ENCODE measurements at places on chromosomes 11 and 22.

DNA sequence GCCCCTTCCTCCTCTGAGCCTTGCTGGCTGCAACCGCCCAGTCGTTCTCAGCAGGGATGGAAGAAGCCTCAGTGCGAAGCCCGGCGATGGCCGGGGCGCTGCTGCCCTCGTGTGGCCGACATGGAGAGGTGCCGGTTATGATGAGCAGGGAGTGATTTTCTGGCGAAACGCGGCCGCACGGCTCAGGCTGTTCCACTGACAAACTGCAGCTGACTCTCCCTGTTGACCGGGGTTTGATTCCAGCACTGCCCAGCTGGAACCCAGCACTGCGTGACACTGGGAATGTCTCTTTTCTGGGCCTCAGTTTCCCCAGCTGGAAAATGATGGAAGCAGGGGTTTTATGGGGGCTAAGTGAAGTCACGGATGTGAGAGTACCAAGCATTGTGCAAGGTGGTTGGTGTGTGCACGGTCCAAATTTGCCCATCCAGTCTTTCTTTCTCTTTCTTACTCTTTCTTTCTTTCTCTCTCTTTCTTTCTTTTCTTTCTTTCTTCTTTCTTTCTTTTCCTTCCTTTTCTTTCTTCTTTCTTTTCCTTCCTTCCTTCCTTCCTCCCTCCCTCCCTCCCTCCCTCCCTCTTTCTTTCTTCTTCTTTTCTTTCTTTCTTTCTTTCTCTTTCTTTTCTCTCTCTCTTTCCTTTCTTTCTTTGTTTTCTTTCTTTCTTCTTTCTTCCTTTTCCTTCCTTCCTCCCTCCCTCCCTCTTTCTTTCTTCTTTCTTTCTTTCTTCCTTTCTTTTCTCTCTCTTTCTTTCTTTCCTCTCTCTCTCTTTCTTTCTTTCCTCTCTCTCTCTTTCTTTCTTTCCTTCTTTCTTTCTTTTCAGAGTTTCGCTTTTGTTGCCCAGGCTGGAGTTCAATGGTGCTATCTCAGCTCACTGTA, 25.8 kb upstream of the MPPED1 start:
- DNase-seq, result peak; percentile 32

- DNase-seq, result no peak
Observed at GRCh38 chr11:116175707-116176106, 597.1 kb downstream of the BUD13 start.

GRCh38 chr11:70872955-70873735, 379.2 kb downstream of the SHANK2 start:
- DNase-seq, result no peak

DNA sequence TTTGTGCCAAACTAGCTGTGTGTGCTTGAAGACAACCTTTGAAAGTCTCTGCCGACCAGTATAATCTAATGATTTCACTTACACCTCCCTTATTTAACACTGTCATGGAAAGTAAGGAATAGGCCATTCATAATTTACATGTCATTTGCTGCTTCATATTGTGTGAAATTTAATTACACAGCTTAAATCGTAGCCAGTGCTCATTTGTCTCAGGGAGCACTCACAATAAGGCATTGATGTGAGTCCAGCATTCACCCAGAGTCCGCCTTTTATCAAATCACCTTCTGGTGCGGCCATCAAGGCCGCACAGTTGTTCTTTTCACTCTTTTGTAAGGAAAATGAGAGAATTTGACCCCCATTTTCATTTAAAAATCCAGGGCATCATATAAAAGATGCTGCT, 46.9 kb downstream of the PAX6 start:
- no peak for DNase-seq

DNA sequence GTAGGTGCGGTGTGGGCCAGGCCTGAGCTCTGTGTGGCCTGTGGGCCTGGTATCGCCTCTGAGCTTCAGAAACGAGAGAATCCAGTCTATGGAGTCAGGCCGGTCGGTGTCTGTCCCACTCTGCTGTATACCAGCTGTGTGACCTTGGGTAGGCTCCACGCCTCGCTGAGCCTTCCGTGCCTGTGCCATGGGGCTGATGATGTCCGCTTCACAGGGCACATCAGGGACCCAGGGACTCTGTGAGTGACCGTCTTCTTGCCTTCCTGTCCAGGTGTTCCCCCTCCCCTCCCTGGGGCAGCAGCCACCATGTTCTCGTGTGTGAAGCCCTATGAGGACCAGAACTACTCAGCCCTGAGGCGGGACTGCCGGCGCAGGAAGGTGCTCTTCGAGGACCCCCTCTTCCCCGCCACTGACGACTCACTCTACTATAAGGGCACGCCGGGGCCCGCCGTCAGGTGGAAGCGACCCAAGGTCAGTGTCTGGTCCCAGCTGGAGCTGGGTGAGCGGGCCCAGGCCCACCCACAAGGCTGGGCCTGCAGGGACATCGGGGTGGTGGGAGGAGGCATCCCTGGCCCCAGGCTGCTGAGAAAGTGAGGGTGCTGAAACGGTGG, 17.9 kb downstream of the CAPN5 start:
- DNase-seq, result no peak

- no peak for DNase-seq
Observed at GRCh38 chr11:123778511-123778910, 24.2 kb upstream of the OR6X1 start.

DNA sequence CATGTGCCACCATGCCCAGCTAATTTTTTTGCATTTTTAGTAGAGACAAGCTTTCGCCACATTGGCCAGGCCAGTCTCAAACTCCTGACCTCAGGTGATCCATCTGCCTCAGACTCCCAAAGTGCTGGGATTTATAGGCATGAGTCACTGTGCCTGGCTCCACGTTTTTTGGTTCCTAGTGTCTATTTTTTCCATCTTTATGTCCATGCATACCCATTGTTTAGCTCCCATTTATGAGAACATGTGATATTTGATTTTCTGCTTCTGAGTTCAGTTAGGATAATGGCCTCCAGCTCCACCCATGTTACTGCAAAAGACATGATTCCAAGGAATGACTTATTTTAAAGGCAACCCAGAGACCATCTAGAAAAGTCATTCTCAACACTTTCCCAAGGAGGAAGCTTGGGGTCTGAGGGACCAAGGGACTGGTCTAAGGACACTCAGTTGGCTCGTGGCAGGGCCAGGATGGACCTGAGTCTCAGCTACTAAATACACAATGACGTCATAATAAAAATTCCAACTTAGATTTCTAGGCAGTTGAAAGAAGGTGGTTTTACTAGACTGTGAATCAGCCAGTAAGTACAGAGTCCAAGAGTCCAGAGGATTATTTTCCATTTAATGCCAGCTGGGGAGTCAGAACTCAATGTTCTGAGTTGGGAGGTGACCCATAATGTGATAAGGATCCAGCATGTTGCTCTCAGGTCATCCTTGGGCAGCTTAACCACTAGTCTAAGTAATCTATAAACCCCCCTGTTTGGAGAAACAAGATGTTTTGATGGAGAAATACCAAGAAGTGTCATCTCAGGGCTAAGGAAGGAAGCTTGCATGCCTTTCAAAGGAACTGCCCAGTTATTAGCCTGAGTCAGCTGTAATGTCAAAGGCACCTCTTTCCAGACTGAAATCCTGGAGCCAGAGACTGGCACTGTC, 39.4 kb downstream of the ABTB2 start:
- DNase-seq, result no peak

DNA sequence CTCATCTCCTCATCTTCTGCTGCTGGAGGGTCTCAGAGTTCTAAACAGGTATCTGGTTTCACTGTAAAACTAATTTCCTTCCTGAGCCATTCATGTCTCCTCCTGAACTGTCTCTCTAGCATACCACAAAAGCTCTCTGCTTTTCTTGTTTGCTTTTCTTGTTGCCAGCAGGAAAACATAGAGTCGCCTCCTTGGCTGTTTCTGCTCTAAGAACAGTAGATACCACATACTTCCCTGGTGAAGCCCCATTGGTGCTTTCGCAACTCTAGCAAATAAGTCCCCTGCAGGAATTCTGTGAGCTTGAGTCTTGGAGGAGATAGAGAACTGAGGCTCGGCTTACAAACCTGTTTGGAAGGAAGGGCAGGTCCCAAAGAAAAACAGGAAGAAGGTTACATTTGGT, 7.0 kb downstream of the DIXDC1 start:
- DNase-seq, result no peak

GRCh38 chr11:69539416-69540117, 58.1 kb downstream of the LINC01488 start:
- no peak for DNase-seq

- no peak for DNase-seq
Observed at GRCh38 chr11:69718147-69718546, 14.3 kb upstream of the FGF19 start.

GRCh38 chr11:76578654-76579055, 91.9 kb downstream of the LRRC32 start:
- DNase-seq, result no peak

GRCh38 chr11:859394-860131, 16.9 kb downstream of the TSPAN4 start:
- no peak for DNase-seq

- no peak for DNase-seq
Observed at GRCh38 chr11:133362156-133362555, 170.1 kb downstream of the OPCML start.

DNA sequence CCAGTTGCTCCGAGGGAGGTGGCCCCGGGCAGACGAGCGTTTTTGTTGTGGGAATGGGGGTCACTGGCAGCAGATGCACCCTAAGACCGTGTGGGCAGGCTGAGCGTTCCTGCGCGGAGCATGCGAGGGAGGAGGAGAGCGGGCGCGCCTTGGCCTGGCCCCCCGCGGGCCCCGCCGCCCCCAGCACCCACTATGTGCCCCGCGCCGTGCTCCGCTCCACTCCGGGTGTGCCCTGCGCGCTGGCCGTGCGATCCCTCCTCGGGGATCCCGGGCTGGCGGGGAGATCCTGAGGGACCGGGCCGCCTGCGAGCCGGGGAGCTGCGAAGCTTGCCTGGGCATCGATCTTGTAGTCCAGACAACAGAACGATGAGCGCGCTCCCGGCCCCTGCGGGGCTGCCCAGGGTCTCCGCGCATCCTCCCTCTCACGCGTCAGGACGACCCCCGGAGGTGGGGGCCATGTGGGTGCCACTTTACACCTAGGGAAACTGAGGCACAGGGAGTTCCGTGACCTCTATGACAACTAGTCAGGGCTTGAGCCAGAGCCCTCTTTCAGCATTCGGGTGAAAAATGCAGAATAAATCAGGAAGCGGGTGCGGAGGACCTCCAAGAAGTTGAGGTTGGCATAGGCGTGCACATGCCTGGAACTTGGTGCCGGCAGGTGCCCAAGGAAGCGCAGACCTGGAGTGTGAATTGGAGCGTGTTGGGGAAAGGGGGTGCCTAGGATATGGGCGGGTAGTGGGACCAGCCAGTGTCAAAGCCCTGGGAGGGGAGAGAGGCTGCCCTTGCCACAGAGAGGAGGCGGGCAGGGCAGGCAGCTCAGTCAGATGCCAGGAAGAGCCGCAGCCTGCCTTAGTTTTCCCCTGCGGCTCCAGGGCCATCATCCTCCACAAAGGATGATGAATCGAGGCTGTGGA, 1.3 kb upstream of the KMT5B start:
- DNase-seq, result no peak
